ENCODE measurements at places on chromosomes 11 and 22.

- no peak for DNase-seq
Observed at GRCh38 chr22:19119949-19120348, 2.3 kb downstream of the DGCR2 start.

GRCh38 chr22:23098718-23099530 is 28.6 kb downstream of the GNAZ start:
- DNase-seq, result no peak

DNA sequence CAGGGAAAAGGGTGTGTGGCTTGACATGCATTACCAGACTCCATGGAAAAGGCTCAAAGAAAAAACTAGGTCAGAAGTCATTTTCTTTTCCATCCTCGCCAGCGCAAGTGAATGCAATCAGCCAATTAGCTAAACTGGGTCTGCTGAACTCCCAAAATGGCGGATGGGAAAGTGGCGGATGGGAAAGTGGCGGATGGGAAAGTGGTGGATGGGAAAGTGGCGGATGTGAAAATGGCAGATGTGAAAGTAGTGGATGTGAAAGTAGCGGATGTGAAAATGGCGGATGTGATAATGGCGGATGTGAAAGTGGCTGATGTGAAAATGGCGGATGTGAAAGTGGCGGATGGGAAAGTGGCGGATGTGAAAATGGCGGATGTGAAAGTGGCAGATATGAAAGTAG is 158.4 kb downstream of the CEP164 start:
- no peak for DNase-seq

DNA sequence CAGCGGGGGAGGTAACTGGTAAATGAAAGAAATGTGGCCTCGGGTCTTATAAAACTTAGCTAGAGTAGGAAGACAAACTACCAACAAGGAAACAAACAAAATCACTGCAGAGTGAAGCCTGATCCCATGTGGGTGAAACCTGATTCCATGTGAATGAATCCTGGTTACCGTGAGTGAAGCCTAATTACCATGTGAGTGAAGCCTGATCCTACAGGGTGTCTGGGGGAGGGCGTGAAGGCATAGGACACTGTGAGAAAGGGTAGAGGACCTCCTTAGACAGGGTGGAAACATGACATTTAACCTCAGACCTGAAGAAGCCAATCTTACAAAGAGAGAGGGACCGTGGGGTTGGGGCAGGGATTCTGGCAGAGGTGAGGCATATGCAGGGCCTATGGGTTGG is 106.2 kb upstream of the USP47 start:
- DNase-seq, result no peak

DNA sequence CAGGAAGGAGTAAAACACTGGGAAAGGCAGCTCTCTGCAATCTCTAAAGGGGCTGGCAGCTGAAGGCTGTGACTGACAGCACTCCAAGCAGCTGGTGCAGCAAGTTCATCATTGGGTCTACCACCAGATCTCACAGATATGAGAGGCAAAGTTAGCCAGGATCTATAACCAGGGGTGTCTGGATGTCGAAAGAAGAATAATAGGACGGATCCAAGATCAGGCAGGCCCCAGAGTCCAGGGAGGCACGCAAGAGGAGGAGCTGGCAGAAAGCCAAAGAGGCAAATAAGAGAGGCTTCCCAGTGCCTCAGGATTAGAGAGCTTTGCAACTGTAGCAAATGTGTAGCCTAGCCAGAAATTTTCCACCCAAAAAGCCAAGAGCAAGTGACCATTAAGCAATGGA is 77.1 kb downstream of the RBMXL2 start:
- DNase-seq, result no peak

DNA sequence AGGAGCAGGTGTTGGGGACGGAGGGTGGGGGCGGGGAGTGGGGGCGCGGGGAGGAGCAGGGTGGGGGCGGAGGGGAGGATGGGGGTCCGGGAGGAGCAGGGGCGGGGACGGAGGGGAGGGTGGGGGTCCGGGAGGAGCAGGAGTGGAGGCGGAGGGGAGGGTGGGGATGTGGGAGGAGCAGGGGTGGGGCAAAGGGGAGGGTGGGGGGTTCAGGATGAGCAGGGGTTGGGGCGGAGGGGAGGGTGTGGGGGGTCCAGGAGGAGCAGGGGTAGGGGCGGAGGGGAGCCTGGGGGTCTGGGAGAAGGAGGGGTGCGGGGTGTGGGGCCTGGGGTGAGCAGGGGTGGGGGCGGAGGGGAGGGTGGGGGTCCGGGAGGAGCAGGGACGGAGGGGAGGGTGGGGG is 17.1 kb downstream of the CRELD2 start:
- DNase-seq, result peak; percentile 64

DNA sequence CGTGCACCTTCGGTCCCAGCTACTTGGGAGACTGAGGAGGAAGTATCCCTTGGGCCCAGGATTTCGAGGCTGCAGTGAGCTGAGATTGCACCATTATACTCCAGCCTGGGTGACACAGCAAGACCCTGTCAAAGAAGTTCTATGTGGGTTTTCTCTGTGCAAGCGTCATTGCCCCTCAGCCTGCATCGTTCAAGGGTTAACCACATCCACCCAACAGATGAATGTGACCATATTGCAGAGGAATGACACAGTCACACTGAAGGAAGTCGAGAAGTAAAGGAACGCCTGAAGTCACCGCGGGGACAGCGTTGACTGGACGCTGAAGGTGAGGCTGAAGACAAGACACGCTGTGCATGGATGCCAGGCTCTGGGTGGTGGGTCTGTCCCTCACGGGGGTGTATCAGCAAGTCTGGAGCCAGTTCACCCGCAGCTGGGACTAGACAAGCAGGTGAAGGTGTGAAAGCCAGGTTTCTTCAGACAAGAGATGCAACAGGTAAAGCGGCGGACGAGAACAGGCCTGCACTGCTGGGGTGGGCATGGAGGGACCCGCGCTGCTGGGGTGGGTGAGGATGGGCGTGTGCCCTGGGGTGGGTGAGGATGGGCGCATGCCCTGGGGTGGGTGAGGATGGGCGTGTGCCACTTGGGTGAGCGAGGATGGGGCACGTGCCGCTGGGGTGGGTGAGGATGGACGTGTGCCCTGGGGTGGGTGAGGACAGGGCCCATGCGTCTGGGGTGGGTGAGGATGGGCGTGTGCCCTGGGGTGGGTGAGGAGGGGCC is 36.5 kb upstream of the TOLLIP start:
- no peak for DNase-seq

GRCh38 chr22:30969532-30970355 is 679 bp downstream of the TUG1 start:
- DNase-seq, result peak; percentile 37

GRCh38 chr22:31829505-31829904 is 75.7 kb downstream of the DEPDC5 start:
- no peak for DNase-seq

GRCh38 chr11:122796128-122796717 is 42.1 kb upstream of the CRTAM start:
- peak; percentile 39 for DNase-seq

DNA sequence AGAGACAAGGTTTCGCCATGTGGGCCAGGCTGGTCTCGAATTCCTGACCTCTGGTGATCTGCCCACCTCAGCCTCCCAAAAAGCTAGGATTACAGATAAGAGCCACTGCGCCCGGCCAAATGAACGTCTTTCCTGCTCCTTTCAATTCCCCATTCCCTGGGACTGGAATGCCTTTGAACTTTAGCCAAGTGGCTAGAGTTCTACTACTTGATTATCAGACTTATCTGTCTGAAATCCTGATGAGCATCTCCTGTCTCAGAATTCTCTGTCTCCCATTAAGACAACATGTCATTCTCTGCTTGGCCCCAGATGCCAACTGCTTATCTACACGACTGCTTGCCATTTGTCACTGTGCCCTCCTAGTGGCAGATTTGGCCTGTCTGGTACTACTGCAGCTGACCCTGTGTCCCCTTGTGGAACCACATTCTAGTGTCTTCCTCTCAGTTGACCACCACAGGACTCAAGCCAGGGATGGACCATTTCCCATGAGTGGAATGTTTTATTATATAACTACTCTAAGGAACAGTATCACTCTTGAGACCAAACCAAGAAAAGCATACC is 33.1 kb upstream of the IPO7 start:
- no peak for DNase-seq

DNA sequence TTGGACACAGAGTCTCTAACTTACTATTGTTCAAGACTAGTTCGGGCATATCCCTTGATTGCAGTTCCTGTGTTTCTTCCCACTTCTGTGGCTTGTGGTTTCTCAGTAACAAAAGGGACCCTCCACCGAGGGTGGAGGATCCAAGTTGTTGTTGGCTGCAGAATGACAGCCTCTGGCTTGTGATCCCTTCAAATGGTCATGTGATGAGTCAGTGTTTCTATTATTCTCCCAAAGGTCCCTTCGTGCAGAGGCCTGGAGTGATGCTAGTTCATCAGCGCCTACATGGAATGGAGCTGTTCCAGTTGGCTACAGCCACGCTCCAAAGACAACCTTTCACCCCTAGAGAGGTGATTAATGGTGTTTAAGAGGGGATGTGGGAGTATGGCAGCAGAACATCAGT is 2.6 kb upstream of the VWCE start:
- DNase-seq, result peak; percentile 65

DNA sequence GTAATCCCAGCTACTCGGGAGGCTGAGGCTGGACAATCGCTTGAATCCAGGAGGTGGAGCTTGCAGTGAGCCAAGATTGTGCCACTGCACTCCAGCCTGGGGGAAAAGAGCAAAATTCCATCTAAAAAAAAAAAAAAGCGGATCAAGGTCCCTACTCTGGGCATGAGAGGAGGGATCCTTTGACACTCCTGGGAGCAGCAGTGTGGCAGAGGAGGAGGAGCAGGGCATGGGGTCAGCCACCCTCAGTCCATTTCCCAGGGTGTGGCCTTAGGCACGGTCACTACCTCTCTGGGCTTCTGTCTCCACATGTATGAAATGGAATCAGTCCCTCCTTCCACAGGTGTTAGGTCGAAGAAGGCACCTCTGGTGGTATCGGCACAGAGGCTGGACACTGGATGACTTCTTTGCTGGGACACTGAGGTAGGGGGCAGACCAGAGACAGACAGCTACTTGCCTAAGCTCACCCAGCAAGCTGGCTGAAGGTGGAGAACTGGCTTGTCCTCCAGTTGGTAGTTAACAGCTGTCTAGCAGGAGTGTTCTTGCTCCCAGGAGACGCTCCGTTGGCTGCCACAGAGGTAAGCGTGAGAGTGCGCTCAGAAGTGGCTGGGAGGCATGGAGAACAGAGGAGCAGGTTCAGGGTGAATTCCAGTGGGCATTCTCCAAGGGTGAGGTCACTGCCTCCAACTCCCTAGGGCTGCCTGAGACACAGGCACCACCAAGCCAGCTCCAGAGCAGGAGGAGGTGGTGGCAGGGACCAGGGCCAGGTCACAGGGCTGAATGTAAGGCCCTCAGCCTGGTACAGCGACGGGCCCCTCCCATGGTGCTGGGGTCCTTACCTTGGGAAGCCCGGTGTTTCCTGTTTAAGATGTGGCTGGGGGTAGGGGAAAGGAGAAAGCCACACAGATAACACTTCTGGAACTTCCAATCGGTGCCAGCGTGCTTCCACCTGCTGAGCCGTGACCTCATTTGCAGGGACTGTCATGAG is 19.5 kb downstream of the TXN2 start:
- DNase-seq, result no peak

DNA sequence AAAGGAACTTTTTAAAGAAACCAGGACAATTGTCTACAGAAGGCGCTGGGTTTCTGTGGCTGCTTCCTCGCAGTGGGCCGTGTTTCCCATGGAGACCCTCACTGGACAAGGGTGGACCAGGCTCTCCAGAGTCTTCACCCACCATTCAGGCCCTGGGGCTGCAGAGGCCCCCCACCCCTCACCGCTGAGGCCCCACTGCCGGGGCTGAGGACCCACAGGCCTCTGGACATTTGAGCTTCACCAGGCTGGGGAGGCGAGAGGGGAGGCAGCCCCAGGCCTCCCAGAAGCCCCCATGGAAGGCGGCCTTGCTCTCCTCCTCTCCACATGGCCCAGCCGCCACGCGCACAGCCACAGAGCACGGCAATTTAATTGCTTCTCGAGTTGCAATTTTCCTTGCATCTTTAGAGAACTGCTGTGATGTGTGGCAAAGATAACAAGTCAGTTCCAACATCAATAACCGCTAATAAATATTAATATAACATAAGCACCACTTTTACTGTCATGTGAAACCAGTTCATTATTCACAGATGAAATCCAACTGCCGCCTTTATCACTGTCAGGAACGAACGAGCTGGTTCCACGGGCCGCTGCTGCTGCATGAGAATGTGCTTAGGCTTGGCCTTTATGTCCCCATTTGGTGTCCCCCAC is 81.0 kb downstream of the PHF21B start:
- DNase-seq, result no peak

DNA sequence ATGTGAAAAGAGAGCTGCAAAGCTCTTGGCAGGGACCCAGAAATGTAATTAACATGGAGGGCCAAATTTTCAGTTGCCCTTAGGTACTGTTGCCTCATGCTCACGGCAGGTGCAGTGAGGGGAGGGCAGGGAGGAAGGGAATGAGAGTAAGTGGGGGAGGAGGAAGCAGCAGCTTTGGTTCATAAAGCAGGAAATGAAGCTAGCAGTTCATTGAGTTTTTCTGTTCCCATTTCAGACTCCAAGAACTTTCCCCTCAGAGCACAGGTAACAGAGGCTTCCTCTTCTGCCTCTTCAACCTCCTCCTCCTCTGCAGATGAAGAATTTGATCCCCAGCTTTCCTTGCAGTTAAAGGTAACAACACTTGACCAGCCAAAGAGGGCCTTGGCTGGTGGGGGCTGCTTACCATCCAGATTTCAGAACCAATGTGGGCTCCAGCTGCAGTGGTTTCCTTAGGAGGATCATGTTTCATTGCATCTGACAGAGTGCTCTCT is 57.9 kb upstream of the PARVA start:
- DNase-seq, result no peak

DNA sequence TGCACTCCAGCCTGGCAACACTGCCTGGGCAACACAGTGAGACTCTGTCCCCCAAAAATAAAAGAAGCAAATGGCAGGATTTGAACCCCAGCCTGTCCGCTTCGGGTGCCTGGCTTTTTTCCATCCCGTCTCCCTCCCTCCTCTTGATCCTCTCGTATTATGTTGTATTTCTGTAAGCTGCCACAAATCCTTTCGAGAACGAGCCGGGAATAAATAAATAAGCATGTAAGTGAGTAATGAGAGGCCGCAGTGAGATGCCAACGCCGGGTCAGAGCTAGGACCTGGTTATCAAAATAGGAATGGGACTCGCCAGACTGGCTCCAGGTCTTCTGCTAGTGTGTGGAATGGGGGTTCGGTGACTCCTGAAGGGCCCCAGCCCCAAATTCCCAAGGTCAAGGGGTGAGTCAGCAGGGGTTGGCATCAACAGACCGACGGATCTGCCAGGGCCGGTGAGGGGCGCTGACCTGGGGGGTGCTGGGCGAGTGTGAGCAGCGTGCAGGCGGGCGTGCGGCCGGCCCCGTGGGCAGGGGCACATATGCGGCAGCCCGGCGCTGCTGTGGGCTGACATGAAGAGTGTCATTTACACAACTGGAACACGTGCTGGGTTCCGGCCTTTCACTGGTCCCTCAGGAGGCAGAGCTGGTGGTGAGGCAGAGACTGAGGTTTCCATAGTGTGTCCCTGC is 47.8 kb downstream of the FLRT1 start:
- no peak for DNase-seq

DNA sequence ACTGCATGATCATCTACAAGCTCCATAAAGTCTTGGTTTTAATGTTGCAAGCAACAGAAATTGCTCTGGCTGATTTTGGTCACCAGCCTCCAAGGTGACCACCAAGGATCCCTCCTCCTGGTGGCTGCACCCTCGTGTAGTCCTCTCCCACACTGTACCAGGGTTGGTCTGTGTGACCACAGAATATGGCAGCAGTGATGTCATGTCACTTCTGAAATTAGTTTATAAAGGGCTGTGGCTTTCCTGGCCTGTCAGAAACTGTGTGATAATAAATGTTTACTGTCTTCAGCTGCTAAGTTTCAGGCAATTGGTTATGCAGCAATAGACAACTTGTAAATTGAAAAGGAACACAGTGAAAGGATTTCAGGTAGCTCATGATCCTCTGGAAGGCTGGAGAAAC is 5.3 kb upstream of the PRDM11 start:
- no peak for DNase-seq
